GM19239 (cell line): ENCODE measurements at places on chromosomes 5 and 9.

DNA sequence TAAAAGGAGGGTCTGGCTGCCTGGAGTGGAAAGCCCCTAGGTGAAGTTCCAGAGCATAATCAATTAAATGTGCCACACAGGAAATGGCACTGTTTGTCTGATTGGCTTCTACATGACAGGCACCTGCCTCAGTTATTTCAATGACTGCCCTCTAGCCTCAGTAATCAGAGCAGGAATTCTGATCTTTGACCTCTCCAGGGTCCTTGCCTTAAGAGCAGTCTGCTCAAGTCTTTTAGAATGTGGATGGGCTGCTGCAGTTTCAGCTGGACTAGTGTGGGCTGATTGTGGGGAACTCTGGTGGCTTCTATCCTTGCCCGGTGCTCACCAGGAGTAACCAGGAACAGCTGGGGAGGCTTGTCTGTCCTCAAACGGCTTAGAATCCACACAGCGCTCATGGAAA lies 98.9 kb downstream of the LIX1 start:
- no peak for DNase-seq

DNA sequence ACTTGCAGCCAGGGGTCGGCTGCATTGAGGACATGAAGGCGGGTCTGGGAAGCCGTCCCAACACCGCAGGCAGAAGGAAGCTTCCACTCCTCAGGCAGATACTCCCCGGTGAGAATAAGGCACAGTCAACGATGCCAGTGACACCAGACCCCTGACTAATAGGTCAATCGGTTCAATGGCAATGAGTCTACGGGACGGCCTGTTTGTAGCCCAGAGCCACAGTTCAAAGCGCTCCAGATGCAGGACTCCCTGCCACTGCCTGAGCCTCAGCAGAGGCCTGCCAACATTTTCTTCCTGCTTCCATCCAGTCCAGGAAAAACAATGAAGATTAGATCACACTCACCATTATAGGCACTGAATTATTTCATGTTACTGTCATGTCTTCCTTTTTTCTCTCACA lies 84.5 kb upstream of the SIMC1 start:
- DNase-seq: no peak

DNA sequence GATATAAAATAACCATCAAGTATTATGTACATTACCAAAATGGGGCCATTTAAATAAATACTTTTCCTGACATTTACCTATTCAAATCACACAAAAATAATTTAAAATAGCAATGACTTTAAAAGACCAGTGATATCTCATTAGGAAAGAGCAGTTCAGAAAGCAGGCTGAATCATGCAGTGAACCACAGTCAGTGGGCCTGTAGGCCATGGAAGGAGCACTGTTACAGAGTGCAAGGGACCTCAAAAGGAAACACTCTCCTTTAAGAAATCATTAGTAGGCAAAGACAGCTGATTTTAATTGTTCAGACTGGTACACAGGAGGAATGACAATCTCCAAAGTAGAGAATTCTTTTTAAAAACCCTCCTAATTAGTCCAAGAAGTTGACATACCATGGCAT lies 283.5 kb upstream of the EFNA5 start:
- no peak for DNase-seq

GRCh38 chr9:129410226-129410625 lies 210.7 kb downstream of the C9orf50 start:
- DNase-seq: no peak

GRCh38 chr5:131953969-131954368 lies 8.5 kb upstream of the MEIKIN start:
- no peak for DNase-seq
